ENCODE measurements at places on chromosomes 3 and 15. TPM values are rescaled to one million over a fixed set of nuclear protein-coding genes. Genes with fewer than 3 reads are reported as not detected.
A peak's percentile ranks its signal among the peaks of the same experiment; 100 is the strongest.

GRCh38 chr3:47512416-47513124, 942 bp downstream of the ELP6 start:
- peak; percentile 41 for DNase-seq

- DNase-seq = no peak
These were observed 287.6 kb downstream of the DIPK2A start for GRCh38 chr3:144259267-144259666.

GRCh38 chr3:9175421-9175820, 74.0 kb downstream of the SRGAP3 start:
- DNase-seq = no peak

GRCh38 chr3:88149101-88149508, 654 bp upstream of the C3orf38 start:
- no peak for DNase-seq

The GOLGA8R gene
- total RNA-seq = 3.6 TPM
